ENCODE measurements at places on chromosomes 16 and 17.
A peak's percentile ranks its signal among the peaks of the same experiment; 100 is the strongest.

GRCh38 chr17:40004712-40005111 is 10.5 kb upstream of the CSF3 start:
- no peak for DNase-seq

DNA sequence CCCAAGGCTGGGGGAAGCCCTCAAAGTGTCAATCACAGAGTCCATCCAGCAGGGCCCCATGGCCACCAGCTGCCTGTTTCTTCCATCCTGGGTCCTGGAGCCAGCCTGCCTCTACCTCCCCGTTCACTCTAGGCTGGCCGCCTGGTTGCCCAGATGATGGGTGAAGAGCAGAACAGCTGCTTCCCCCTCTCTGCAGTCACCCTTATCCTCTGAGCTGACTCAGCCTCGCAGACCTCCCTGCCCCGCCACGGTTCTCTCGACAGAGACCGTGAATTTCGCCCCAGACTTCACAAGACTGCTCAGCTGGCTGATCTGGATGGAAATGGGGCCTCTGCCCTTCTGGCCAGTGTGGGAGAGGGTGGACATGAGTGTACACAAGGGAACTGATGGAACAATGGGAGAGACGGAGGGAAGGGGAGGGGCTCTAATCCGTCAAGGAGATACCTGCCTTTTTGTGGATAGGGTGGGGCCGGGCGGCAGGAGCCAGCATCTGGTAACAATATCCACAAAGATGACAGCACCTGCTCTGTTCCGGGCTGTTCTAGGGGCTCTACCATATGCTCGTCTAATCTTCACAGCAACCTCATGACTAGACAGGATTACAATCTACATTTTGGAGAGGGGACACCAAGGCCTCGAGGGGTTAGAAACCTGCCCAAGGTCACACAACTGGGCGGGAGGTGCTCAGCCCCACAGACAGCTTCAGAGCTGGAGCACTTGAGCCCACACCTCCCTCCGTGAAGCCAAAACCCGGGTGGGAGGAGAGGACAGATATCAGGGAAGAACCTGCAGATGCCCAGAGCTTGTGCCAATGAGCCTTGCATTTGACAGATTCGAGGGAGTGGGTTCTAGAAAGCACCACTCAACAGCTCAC is 136.0 kb downstream of the SDK2 start:
- no peak for DNase-seq

GRCh38 chr16:53111078-53111791 is 56.4 kb downstream of the CHD9 start:
- no peak for DNase-seq

- DNase-seq: no peak
Observed at GRCh38 chr17:54256401-54256929, 433.7 kb downstream of the KIF2B start.

DNA sequence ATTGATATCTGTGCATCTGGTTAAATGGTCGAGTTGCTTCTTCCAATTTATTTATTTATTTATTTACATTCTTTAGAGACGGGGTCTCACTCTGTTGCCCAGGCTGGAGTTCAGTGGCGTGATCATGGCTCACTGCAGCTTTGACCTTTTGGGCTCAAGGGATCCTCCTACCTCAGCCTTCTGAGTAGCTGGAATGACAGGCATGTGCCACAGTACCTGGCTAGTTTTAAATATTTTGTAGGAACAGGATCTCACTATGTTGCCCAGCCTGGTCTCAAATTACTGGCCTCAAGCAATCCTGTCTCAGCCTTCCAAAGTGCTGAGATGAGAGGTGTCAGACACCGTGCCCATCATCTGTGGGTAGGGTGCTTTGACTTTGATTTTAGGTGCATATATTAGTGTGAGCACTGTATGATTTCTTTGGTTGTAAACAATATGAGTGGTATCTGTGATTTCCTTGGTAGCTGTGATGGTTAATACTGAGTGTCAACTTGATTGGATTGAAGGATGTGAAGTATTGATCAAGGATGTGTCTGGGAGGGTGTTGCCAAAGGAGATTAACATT is 90.2 kb downstream of the BCAS3 start:
- no peak for DNase-seq

GRCh38 chr16:5649762-5650743 is 552.5 kb upstream of the EEF2KMT start:
- DNase-seq: no peak

DNA sequence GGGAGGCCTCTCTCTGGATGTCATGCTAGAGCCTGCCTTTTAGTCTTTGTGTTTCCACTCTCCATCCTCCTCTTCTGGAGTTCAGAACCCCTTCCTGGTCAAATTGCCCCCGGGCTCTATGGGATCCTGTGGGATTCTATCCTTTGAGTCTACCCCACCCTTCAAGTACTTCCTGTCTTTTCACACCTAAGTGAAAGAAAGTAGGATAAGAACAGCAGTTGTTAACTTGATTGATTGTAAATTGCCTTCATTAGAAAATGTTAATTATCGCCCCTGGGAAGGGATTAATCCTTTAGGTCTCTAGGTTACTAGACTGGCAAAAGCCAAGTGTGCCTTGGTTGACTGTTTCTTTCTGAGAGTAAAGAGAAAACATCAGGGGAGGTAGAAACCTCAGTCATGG is 30.1 kb downstream of the PRKCB start:
- DNase-seq: no peak

- no peak for DNase-seq
Observed at GRCh38 chr16:66030036-66030435, 336.5 kb upstream of the CDH5 start.

GRCh38 chr16:70395345-70395901 is 43.5 kb downstream of the ST3GAL2 start:
- peak; percentile 80 for DNase-seq

GRCh38 chr17:64134216-64134970 is 4.4 kb upstream of the ERN1 start:
- no peak for DNase-seq

GRCh38 chr17:72354071-72354470 is 233.3 kb downstream of the SOX9 start:
- no peak for DNase-seq

DNA sequence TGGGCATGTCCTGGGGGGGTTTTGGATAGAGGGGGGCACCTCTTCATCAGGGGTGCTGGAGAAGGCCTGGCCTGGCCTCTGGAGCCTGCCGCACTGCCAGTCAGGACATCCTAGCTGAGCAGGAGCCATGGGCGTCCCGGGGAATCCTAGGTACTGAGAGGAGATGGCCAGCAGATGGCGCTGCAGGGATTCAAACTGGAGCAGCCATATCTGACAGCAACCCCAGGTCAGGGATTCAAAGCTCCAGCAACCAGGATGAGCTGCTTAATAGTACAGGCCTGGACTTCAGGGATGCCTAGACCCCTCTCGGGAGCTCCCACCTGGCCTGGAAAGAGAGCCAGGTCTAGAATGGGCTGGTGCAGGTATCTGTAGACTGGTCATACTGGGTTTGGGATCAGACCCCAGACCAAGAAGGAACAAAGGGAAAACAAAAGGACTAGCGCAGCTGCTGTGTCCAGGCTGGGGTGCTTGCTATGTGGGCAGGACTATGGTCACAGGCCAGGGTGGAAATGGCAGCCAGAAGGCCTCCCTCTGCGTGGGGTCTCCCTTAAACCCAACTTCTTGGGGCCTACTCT is 306.9 kb upstream of the RBFOX1 start:
- DNase-seq: peak; percentile 17

GRCh38 chr17:17546399-17547185 is 44.9 kb downstream of the PEMT start:
- no peak for DNase-seq

- peak; percentile 73 for DNase-seq
Observed at GRCh38 chr17:75827308-75828075, 16.7 kb downstream of the UNC13D start.

- no peak for DNase-seq
Observed at GRCh38 chr17:32471652-32472051, 15.1 kb upstream of the CDK5R1 start.

- DNase-seq: no peak
Observed at GRCh38 chr16:24497440-24497839, 41.9 kb upstream of the RBBP6 start.

All from stimulated activated CD4-positive, alpha-beta T cell treated with anti-CD3 and anti-CD28 coated beads, Interleukin-2, amount 100 ng/mL, for 24 hours (primary cell).